Activated CD4-positive, alpha-beta T cell treated with anti-CD3 and anti-CD28 coated beads, Interleukin-2, amount 50 U/mL, for 48 hours (primary cell): ENCODE measurements at places on chromosomes 13 and 19.

GRCh38 chr13:30128095-30128494, 179.3 kb downstream of the KATNAL1 start:
- DNase-seq = no peak

GRCh38 chr13:99320693-99321481, 13.7 kb upstream of the GPR183 start:
- DNase-seq = no peak

DNA sequence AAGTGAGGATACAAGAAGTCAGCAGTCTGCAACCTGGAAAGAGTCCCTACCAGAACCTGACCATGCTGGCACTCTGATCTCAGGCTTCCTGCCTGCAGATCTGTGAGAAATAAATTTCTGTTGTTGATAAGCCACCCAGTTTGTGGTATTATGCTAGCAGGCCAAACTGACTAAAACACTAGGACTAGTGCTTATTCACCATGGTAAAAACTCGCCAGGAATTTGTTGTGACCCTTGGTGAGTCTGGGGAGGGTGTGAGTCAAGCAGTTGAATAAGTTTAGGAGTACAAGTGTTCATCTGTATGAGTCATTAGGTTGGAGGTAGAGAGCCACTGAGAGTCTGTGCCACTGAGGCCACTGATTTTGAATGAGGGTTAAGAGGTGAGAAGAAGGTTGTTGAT, 3.6 kb downstream of the ZIK1 start:
- DNase-seq = no peak

GRCh38 chr19:1377176-1377964, 6.3 kb upstream of the NDUFS7 start:
- DNase-seq = no peak
